Stimulated activated CD8-positive, alpha-beta memory T cell treated with anti-CD3 and anti-CD28 coated beads, Interleukin-12 subunit alpha, Interleukin-12 subunit beta, amount 100 ng/mL, for 1 hour (primary cell): ENCODE measurements at places on chromosomes 4 and X.

DNA sequence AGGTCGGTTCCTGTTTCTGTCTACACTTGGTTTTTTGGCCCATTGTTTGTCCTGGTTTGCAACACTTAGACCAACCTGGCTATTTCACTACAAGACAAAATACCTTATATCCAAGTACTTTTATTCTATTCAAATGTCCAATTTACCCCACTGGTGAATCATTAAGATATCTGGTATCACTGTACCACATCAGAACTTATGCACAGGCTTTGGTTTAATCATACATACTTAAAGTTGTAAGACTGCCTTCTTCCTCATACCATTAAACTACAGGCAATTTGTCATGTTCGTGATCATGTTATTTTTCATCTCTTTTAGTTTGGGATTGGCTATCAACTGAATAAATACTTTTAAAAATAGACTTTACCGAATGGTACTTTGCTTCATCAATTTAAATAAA is 53.0 kb upstream of the ATOH1 start:
- DNase-seq, result no peak

GRCh38 chrX:110003167-110004156 is 548 bp downstream of the TMEM164 start:
- DNase-seq, result no peak

- DNase-seq, result no peak
These were observed 16.9 kb upstream of the TSR2 start for GRCh38 chrX:54423161-54423888.

- no peak for DNase-seq
These were observed 42.5 kb downstream of the VGLL1 start for GRCh38 chrX:136574548-136574947.

DNA sequence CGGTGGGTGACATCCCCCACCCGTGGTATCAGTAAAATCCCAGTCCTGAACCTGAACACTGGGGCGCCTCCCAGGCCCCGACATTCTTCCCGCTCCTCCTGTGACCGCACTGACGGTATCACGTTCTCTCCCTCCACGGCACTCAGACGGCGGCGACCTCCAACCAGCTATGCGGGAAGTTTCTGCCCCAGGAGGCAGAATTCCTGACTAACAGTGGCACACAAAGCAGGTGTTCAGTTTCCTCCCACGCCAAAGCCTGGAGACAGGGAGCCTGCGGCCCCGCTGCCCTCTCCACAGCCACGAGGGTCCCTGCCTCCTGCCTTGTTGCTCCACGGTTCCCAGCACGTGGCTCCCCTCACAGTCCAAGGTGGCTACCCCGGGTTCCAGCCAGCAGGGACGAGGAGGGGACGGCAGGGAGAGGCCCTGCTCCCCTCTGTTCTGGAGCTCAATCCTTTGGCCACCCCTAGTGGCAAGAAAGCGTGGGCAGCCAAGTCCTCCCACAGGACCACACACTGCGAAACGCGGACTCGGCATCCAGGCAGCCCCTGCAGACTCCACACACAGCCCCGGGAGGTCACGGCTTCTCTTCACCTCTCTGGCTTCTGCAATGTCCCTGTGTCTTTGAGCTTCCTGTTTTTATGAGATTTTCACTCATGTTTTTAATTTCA is 15.2 kb downstream of the CTBP1 start:
- no peak for DNase-seq
